Activated CD8-positive, alpha-beta memory T cell treated with anti-CD3 and anti-CD28 coated beads, Interleukin-2, amount 10 ng/mL, durations not matched to agents 7 days and 5 days (primary cell): ENCODE measurements at places on chromosomes 2 and 18. TPM values are rescaled to one million over a fixed set of nuclear protein-coding genes. Genes with fewer than 3 reads are reported as not detected.

Gene CXCR4
- 133 TPM for total RNA-seq

Gene SATB2
- 0.09 TPM for total RNA-seq

Gene MEIS1
- not detected for total RNA-seq

Gene ATP8B1
- total RNA-seq, result not detected

Gene TXNL1
- 42.5 TPM for total RNA-seq

Gene OSR1
- total RNA-seq, result not detected

Gene RNF103
- 12.9 TPM for total RNA-seq

- peak overlapping the region; percentile 99 for H3K27ac ChIP-seq
- no peaks in the 10 kb centered on the region for H3K27me3 ChIP-seq
- peaks cover 53% of the 10 kb centered on the region for H3K4me1 ChIP-seq
- peak; percentile 76 for DNase-seq
Measured at GRCh38 chr2:70084973-70085710, 2.1 kb upstream of the PCBP1 start.

GRCh38 chr18:10838553-10838952 is 310.8 kb downstream of the PIEZO2 start:
- no peak overlapping the region for H3K27ac ChIP-seq
- H3K27me3 ChIP-seq, result peaks cover 11% of the 10 kb centered on the region
- no peak for DNase-seq
- H3K4me1 ChIP-seq, result no peaks in the 10 kb centered on the region
- no peaks in the 10 kb centered on the region for H3K36me3 ChIP-seq

GRCh38 chr2:200199576-200200263 is 106.8 kb upstream of the SPATS2L start:
- no peaks in the 10 kb centered on the region for H3K36me3 ChIP-seq
- peaks cover 32% of the 10 kb centered on the region for H3K27me3 ChIP-seq
- no peaks in the 10 kb centered on the region for H3K4me1 ChIP-seq
- no peak for DNase-seq
- no peak overlapping the region for H3K27ac ChIP-seq

GRCh38 chr2:83742117-83742782 is 716.8 kb downstream of the SUCLG1 start:
- no peak overlapping the region for H3K4me3 ChIP-seq
- H3K27ac ChIP-seq, result no peak overlapping the region
- H3K36me3 ChIP-seq, result no peaks in the 10 kb centered on the region

DNA sequence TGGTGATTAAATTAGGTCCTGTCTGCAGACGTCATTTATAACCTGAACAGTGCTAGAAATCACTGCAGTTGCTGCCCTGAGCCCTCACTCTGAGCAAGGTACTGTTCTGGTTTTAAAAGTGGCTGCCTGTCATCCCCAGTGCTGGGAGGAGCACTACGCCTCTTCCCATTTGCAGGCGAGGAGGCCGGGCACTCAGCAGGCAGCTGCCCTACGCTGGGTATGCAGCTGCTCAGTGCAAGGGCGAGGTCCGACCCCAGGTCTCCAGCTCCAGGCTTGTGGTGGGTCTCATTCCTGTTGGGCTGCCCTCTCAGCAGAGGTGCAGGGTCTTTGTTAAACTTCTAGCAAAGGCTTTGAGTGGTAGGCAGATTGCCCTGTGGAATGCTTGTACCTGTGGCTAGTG is 15.7 kb downstream of the CNDP2 start:
- no peak for DNase-seq
- H3K4me3 ChIP-seq, result no peak overlapping the region
- no peaks in the 10 kb centered on the region for H3K27me3 ChIP-seq
- no peak overlapping the region for H3K27ac ChIP-seq

- H3K36me3 ChIP-seq, result no peaks in the 10 kb centered on the region
- no peak for DNase-seq
- no peak overlapping the region for H3K27ac ChIP-seq
- H3K4me3 ChIP-seq, result no peak overlapping the region
Measured at GRCh38 chr2:67733517-67733916, 329.3 kb downstream of the C1D start.

DNA sequence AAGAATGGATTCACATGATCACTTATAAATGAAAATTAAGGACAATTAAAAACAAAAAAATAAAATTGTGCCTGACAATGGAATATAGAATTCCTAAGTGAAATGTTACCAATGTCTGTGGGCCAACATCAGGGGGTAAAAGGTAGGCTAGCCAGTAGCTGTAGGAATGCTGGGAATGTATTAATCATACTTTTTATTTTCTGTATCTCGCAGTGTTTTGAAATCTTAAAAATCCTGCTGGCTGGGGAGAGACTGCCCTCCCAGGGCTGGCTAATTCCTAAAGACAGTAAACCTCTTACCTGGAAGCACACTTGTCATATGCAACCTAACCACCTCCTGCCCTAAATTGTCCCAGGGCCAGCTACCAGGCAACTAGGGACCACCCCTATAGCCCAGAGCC is 69.8 kb downstream of the REV1 start:
- no peak overlapping the region for H3K4me3 ChIP-seq
- H3K27ac ChIP-seq, result no peak overlapping the region
- DNase-seq, result no peak
- H3K36me3 ChIP-seq, result peaks cover 29% of the 10 kb centered on the region
- no peaks in the 10 kb centered on the region for H3K27me3 ChIP-seq

DNA sequence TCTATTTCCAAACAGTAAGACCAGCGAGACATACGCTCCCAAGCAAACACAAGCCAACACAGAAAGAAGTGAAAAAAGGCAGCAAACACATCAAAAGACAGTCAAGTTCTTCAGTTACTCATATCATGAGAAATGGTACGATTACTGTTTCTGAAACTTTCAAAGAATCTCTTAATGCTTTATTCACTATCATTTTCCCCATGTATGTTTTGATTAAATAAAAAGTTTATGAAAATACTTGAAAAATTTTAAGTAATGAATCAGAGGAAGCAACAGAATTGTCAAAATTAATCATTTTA is 114.9 kb downstream of the HDAC4 start:
- H3K27me3 ChIP-seq, result peaks cover 5% of the 10 kb centered on the region
- peak overlapping the region; percentile 60 for H3K4me3 ChIP-seq
- DNase-seq, result no peak

DNA sequence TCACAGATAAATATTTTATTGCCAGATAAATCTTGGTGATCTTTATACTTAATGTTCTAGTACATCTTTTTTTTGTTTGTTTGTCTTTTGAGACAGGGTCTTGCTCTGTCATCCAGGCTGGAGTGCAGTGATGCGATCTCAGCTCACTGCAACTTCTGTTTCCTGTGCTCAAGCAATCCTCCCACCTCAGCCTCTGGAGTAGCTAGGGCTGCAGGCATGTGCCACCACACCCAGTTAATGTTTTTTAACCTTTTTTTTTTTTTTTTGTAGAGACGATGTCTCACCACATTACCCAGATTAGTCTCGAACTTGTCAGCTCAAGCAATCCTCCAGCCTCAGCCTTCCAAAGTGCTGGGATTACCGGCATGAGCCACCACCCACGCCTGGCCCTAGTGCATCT is 9.1 kb upstream of the C1GALT1C1L start:
- DNase-seq, result no peak
- H3K36me3 ChIP-seq, result no peaks in the 10 kb centered on the region
- H3K27me3 ChIP-seq, result peaks cover 28% of the 10 kb centered on the region
- no peaks in the 10 kb centered on the region for H3K4me1 ChIP-seq
- H3K27ac ChIP-seq, result no peak overlapping the region
- H3K4me3 ChIP-seq, result no peak overlapping the region

DNA sequence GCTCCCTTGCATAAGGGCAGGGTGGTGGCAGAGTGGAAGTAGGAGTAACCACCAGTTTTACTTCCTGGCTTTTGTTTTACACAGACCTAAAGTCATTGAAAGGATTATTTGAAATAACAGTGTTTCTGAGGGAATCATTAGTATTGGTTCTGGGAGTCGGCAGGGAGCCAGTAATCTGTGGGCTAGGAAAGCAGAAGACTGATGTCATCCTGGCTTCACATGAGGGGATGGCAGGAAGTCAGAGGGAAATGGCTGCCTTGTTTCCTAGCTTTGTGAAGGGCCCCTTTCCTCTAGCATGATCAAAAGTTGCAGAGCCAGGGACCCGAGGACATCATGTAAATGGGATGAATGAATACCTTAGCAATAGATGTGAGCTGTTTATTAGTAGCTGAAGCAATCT is 792.6 kb downstream of the CPS1 start:
- no peaks in the 10 kb centered on the region for H3K36me3 ChIP-seq
- no peak for DNase-seq
- no peaks in the 10 kb centered on the region for H3K4me1 ChIP-seq
- H3K27ac ChIP-seq, result no peak overlapping the region

DNA sequence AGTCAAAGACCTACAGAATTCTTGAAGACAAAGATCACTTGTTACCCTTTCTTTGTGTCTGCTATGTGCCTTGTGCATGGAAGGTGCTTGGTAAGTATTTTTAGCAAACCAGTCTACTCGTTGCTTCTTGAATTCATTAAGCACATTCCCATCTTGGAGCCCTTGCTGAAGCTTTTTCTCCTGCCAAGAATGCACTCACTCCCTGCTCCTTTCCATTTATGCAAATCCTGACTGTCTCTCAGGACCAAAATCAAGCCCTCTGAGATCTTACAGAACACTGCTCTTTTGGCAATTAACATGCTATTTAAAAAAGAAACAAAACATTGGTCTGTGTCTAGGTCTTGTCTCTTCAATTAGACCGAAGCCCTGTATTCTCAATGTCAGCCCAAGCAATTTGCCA is 75.8 kb downstream of the CLHC1 start:
- peaks cover 6% of the 10 kb centered on the region for H3K4me1 ChIP-seq
- no peaks in the 10 kb centered on the region for H3K27me3 ChIP-seq
- no peak for DNase-seq
- H3K27ac ChIP-seq, result no peak overlapping the region
- no peaks in the 10 kb centered on the region for H3K36me3 ChIP-seq
- H3K4me3 ChIP-seq, result no peak overlapping the region

GRCh38 chr2:170155022-170155722 is 22.8 kb upstream of the MYO3B start:
- peaks cover 2% of the 10 kb centered on the region for H3K4me1 ChIP-seq
- no peaks in the 10 kb centered on the region for H3K36me3 ChIP-seq
- no peak overlapping the region for H3K27ac ChIP-seq
- H3K4me3 ChIP-seq, result no peak overlapping the region
- peaks cover 9% of the 10 kb centered on the region for H3K27me3 ChIP-seq
- DNase-seq, result no peak

DNA sequence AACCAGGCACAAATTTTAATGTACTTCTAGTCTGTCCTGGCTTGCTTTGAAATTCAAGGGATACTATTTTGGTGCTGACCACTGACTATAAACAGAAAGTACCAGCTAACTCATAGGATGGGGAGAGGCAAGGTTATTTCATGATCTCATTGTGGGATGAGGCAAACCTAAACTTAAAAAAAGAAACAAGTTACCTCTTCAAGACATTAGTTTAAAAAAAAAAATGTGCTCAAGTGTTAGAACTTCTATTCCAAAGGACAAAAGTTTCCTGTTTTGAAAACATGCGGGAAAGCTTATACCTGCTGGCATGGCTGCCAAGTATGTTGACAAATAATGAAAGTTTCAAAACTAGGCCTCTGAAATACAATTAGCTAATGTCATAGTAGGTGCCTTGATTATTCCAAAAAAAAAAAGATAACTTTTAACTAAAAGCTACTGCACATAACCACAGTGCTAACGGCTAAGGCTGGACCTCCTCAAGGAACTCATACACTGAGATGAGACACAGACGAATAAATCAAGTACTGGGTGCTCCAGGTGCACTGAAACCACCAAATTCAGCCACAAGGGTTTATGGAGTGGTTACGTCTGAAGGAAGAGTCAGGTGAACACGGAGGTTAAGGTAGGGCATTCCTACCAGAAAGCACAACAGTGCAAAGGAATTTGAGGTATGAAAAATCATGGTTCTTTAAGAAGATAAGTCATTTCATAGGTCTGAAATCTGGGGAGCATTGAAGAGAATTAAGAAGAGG is 38.1 kb downstream of the TMEM131 start:
- peaks cover 15% of the 10 kb centered on the region for H3K36me3 ChIP-seq
- no peak overlapping the region for H3K27ac ChIP-seq
- no peaks in the 10 kb centered on the region for H3K27me3 ChIP-seq
- DNase-seq, result no peak
- H3K4me1 ChIP-seq, result peaks cover 30% of the 10 kb centered on the region
- H3K4me3 ChIP-seq, result no peak overlapping the region

GRCh38 chr2:226797989-226798421 is 1.6 kb downstream of the IRS1 start:
- peaks cover 1% of the 10 kb centered on the region for H3K36me3 ChIP-seq
- H3K27me3 ChIP-seq, result peaks cover 2% of the 10 kb centered on the region
- H3K4me1 ChIP-seq, result peaks cover 47% of the 10 kb centered on the region
- H3K27ac ChIP-seq, result peak overlapping the region; percentile 80
- no peak for DNase-seq

GRCh38 chr2:84832772-84833461 is 48.0 kb downstream of the TRABD2A start:
- H3K4me3 ChIP-seq, result peak overlapping the region; percentile 40
- peak overlapping the region; percentile 74 for H3K27ac ChIP-seq
- H3K27me3 ChIP-seq, result no peaks in the 10 kb centered on the region
- peaks cover 30% of the 10 kb centered on the region for H3K4me1 ChIP-seq
- H3K36me3 ChIP-seq, result peaks cover 20% of the 10 kb centered on the region

DNA sequence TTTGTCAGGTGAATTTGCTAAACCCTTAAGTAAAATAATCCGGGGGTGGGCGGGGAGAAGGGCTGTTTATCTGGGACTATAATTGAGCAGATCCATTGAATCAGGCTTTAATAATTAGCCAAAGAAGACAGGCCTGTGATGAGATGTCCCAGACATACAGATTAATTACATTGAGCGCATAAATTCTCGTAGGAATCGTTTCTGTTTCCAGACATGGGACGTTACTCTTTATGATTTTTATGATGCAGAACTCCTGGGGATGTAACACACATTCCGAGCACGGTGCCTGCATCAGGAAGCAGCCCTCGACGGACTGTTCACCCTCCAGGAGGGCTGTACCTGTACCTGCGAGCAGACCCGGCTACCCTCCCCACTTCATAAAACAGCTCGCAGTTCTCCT is 88.9 kb downstream of the SMIM21 start:
- no peaks in the 10 kb centered on the region for H3K27me3 ChIP-seq
- no peaks in the 10 kb centered on the region for H3K4me1 ChIP-seq
- H3K4me3 ChIP-seq, result no peak overlapping the region
- H3K27ac ChIP-seq, result no peak overlapping the region
- H3K36me3 ChIP-seq, result no peaks in the 10 kb centered on the region

GRCh38 chr2:43184339-43184895 is 42.0 kb downstream of the ZFP36L2 start:
- H3K36me3 ChIP-seq, result peaks cover 1% of the 10 kb centered on the region
- DNase-seq, result peak; percentile 77
- no peaks in the 10 kb centered on the region for H3K27me3 ChIP-seq
- H3K4me1 ChIP-seq, result peaks cover 35% of the 10 kb centered on the region
- H3K4me3 ChIP-seq, result no peak overlapping the region
- H3K27ac ChIP-seq, result peak overlapping the region; percentile 86

DNA sequence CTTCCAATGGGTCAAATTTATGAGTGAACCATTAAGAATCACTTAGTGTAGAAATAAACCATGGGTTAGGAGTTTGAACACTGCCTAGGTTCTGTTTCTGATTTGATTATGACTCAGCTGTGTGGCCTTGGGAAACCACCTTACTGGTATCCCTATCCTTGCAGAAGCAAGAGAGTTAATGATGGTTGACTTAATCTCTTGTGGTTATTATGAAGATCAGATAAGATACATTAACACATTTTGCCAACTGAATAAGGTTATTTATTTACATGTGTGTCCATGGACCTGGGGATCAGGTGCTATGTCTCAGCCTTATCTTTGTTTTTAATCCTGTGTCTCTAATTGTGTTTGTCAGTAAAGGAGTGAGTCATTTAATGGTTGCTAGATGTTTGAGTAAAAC is 5.4 kb upstream of the KCNJ13 start:
- H3K4me3 ChIP-seq, result no peak overlapping the region
- DNase-seq, result peak; percentile 72
- H3K4me1 ChIP-seq, result peaks cover 12% of the 10 kb centered on the region
- H3K36me3 ChIP-seq, result peaks cover 31% of the 10 kb centered on the region
- H3K27me3 ChIP-seq, result no peaks in the 10 kb centered on the region
- peak overlapping the region; percentile 76 for H3K27ac ChIP-seq
